ENCODE measurements at places on chromosomes 2 and 18.

- peak; percentile 67 for DNase-seq
Measured at GRCh38 chr18:49561289-49562193, at the start of gene LIPG. LIPG (plus strand) TSS chr18:49562057; CDS start chr18:49562309, 252 bp downstream.

GRCh38 chr18:78207942-78208341, 771.7 kb upstream of the SALL3 start:
- DNase-seq = no peak

DNA sequence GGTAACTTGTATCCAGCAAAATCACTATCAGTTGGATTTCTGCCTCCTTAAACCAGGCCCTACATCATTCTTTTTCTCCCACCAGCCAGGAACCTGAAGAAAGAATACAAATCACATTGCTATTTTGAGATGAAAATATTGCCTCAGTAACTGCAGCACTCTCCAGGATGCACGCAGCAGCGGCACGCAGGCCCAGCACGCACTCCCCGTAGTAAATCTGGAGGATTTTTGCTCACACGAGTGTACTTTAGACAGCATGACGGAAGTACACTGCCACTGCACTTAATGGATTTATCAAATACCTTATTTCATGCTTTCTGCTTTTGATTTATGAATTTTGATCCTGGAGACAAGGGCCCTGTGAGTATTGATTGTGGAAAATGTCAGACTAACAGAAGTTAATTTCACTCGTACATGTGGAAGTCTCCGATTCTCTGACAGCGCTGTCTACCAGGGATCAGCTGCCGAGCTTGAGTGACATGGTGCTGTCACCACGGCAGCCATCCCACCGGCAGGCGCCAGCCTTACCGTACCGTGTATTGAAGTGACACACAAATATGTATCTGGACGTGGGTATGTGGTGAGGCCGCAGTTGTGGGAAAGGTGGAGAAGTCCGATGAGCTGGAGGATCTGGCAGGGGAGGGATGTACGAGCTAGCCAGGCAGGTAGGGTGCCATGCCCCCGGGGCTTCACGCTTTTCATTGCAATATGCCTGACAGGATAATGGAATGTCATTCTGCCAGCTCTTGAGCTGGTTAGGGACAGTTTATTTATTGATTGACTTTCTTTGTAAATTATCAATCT, 863.7 kb downstream of the GALR1 start:
- no peak for DNase-seq

GRCh38 chr2:230225486-230225885, at the start of gene SP140:
SP140 (plus strand) TSS chr2:230225736; CDS start chr2:230225845, 109 bp downstream.
- DNase-seq = no peak

- DNase-seq = no peak
Measured at GRCh38 chr2:26717362-26717761, 24.8 kb downstream of the KCNK3 start.

DNA sequence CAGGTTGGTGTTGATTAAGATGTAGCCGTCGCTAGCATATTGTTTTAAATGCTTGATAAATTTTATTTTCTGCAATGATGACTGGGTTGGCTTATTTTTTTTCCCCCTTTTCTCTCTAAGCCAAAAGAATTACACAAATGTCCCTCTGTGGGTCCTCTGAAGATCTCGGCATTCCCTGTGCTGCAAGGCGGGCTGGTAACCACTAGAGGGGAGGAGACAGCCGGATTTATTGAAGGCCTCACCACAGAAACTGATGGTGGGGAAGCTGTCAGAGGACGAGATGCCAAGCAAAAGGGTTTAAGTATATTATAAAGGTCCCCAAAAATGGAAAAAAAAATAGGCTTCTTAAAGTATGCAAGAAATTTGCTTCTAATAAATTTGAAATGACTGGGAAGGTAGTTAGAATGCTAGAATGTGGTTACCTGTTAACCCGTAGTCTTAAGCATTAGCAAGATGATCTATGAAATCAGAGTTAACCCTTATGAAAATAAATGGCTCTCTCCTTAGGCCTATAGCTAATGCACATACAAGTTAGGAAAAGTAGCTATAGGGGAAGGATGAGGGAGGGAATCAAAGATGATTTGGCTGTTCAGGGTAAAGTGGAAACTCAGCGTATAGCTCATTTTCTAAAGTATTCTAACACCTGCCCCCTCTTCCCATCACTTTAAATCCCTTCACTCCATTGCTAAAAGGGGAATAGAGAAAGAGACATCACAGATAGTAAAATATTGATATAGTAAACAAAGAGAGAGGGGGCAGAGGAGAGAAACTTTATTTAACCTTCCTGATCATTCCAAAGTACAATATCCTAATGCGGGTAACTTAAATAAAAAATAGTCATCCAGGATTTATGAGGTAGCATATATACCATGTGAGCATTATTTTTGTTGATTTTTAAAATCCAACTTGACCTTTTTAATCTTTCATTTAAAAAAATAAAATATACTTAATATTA, 894.5 kb upstream of the POU3F3 start:
- DNase-seq = no peak

- peak; percentile 59 for DNase-seq
Measured at GRCh38 chr2:160271171-160272086, 71.4 kb upstream of the ITGB6 start.
